ENCODE measurements at places on chromosomes 6 and 20.
A peak's percentile ranks its signal among the peaks of the same experiment; 100 is the strongest.

- DNase-seq = peak; percentile 6
Measured at GRCh38 chr20:49508435-49509199, 26.1 kb upstream of the KCNB1 start.

DNA sequence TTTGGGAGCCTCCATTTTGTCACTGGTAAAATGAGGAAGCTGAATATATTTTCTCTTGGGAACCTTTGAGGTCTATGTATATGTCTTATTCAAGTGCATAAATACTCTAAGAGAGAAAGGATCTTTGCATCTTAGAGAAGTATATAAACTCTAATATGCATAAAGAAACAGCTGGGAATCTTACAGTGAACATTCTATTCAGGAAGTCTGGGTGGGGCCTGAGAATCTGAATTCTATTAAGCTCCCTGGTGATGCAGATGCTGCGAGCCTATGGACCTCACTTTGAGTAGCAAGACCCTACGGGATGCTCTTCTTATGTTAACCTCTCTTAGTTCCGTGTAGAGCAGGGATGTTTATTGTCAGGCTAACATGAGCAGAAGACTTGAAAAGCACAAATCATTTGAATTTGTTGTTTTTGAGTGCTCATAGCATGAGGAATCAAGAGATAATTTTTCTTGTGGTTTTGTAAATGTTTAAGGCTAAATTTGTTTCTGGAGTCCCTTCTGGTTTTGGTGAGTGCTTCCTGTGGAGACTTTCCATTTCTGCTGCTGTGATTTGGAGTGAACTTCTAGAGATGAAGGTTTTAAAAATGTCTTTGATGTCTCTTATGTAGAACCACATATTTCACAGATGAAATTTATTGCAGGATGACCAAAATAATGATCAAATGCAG is 281.2 kb upstream of the JAG1 start:
- DNase-seq = no peak

- DNase-seq = no peak
Measured at GRCh38 chr20:56385130-56385529, 6.9 kb downstream of the AURKA start.

DNA sequence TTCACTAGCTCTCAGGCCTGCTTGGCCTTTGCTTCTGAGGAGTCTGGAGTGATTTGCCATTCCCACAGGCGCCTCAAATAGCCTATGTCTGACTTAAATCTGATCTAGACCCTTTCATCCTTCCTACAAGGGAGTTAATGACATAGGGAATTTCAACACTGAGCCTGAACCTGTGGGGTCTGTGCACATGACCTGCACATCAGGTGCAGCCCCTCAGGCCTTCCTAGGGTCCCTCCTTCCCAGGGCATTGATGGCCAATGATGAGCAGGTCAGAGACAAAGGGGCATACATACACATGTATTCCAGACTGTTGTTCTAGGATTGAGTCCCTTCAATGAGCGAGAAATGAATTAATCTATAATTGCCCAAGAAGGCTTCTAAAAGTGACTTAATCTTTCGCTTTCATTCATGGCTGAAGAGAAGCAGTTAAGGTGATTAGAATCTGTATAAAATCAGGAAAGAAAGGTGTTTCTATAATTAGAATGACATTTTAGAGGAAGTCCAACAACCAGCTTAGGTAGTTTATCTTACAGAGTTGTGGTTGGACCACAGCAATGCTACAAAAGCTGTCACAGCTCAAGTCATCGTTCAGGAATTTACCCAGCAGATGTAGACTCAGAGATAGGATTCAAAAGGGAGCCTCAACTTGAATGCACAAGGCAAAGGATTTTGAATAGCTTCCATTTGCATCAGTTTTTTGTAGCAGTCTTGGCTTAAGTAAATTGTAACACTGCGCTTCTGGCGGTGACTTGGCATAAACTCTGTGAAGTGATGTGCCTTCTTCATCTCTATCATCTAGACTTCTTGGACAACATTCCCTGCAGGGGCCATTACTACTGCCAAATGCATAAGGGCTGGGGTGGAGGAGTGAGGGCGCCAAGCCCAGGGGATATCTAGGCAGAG is 27.0 kb upstream of the TBC1D7 start:
- DNase-seq = no peak

GRCh38 chr6:39295611-39296011 is 18.6 kb downstream of the KCNK17 start:
- DNase-seq = no peak

DNA sequence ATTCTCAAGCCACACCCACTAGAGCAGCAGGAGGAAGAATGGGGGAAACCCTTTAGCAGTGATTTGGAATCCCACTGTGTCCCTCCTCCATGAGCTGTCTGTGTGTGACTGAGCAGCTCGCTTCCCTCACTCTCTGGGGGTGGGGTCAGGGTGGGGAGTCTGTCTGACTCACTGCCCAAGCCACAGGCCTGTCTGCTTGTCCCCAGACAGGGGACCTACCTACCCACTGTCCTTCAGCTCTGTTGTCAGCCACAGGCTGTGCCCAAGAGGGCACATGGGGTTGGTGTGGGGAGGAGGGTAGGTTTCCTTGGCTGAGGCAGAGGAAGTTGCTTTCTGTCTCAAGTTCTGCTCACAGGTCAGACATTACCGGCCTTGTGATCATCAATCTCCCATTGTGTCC is 127.0 kb downstream of the MAFB start:
- DNase-seq = no peak

GRCh38 chr20:14521436-14521835 is 184.0 kb upstream of the FLRT3 start:
- DNase-seq = no peak

- DNase-seq = no peak
Measured at GRCh38 chr20:53707371-53708055, 113.9 kb upstream of the ZNF217 start.

DNA sequence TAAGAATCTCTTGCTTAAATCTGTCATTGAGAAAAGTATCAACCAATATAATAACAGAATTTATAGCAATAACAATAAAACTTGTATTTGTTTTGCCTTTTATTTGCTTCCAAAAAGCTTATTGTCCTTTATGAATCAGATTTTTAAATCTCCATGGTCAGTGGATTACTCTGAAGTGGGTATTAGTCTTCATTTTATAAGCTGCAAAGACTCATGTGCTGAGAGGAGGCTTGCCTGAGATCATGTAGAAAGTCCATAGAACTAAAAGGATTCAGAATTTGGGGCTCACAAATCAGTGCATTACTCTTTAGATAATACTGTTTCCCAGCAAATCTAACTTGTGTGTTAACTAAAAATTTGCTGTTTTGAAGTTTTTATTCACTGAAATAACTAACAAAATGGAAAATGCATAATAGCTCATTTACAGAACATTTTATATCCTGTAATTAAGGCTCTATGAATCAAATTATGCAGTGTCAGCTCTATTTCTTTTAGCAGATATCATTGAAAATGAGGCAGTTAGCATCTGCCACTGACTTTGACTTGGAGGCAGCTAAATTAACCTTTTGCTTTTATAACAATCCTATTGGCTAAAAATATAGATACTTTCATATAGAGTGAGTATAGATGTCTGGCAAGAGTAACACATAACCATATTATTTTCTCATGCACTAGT is 781.1 kb upstream of the CITED2 start:
- no peak for DNase-seq

- DNase-seq = no peak
Measured at GRCh38 chr6:160030103-160030502, 61.2 kb downstream of the IGF2R start.

DNA sequence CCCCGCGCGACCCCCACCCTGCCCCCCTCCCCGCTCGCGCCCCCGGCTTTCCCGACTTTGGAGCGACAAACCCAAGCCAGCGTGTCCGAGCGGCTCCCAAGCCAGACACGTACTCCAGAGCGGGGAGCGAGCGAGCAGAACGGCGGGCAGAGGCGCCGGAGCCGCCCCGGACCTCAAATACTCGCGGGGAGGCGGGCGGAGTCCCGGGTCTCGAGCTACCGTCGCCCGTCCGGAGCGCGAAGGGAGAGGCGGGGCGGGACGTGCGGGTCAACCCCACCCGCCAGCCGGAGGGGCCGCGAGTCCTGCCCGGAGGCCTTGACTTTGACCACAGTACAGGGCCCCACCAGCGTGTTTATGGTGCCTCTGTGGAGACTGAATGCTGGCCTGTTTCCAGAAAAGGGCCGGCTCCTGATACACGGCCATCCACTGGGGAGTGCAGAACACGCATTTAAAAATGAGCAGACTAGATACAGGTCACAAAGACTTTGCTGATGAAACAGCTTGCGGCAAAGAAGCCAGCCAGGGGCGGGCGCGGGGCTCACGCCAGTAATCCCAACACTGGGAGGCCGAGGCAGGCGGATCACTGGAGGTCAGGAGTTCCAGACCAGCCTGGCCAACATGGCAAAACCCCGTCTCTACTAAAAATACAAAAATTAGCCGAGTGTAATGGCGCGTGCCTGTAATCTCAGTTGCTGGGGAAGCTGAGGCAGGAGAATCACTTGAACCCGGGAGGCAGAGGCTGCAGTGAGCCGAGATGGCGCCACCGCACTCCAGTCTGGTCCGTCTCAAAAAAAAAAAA is at the start of gene SERPINB6:
Gene SERPINB6, minus strand, starts transcription at position 148 of the 799 bp plus-strand sequence. CDS start 12,235 bp downstream, outside the sequence.
- DNase-seq = peak; percentile 63

- DNase-seq = no peak
Measured at GRCh38 chr6:30926644-30927043, 5.3 kb downstream of the SFTA2 start.

GRCh38 chr20:5402903-5403531 is 86.3 kb upstream of the PROKR2 start:
- DNase-seq = no peak

DNA sequence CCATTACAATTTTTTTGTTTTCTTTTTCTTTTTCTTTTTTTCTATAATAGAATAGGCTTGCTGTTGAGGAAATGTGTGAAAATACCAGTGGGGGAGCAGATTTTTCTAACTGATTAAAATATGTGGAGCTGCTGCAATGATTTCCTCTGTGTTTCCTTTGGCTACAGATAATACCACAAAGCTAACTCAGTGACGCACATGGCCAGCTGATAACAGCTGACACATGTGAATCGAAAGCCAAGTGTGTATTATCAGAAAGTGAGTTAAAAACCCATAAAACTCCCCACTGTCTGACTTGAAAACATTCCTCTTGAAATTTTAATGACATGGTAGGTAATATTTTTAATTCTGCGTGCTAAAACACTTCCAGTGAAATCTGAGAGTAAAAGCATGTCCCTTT is 70.8 kb upstream of the AHI1 start:
- DNase-seq = no peak

- no peak for DNase-seq
Measured at GRCh38 chr6:85576476-85576875, 17.2 kb downstream of the SNX14 start.

- no peak for DNase-seq
Measured at GRCh38 chr20:58053391-58054055, 174.9 kb downstream of the ANKRD60 start.

DNA sequence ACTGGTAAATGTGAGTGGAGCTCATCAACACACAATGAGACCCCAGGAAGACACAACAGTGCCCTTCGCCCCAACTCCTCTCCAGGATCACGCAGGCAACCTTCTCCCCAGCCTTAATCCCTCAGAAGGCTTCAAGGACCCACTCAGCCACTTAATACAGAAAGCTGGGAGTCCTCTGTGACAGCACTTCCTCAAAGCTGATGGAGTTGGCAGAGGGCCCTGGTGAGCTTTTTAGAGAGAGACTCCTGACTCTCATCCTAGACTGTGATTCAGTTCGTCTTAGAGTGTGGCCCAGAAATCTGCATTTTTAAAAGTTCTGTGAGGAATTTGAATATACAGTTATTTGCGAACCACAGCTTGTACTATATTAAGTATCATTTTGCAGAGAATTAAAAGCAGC is 187.7 kb downstream of the UST start:
- no peak for DNase-seq

DNA sequence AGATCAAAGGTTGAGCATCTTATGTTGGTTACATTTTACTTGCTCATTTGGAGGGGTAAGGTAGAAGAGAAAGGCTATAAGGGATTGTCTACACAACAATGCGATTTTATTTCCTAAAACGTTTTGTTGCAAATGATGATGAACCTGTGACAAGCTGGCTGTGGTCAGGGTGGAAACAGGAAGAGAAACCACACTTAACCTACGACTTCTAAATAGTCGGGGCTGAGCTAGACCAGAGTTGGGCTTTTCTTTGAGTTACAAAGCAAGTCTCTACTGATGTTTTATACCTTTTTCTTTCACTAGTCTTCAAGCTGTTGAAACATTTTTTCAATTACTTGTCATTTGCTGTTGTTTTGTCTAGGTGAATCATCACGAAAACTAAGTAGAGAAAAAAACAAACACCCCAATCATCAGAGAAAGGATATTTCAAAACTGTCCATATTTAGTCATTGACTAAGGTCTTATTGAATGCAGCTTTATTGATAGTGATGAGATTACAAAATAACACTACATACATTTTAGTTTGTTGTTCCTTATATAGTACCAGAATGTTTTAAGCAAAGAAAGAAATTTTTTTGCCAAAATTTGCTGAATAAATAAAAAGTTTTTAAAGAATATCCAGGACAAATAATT is 18.0 kb downstream of the KLHL31 start:
- no peak for DNase-seq

DNA sequence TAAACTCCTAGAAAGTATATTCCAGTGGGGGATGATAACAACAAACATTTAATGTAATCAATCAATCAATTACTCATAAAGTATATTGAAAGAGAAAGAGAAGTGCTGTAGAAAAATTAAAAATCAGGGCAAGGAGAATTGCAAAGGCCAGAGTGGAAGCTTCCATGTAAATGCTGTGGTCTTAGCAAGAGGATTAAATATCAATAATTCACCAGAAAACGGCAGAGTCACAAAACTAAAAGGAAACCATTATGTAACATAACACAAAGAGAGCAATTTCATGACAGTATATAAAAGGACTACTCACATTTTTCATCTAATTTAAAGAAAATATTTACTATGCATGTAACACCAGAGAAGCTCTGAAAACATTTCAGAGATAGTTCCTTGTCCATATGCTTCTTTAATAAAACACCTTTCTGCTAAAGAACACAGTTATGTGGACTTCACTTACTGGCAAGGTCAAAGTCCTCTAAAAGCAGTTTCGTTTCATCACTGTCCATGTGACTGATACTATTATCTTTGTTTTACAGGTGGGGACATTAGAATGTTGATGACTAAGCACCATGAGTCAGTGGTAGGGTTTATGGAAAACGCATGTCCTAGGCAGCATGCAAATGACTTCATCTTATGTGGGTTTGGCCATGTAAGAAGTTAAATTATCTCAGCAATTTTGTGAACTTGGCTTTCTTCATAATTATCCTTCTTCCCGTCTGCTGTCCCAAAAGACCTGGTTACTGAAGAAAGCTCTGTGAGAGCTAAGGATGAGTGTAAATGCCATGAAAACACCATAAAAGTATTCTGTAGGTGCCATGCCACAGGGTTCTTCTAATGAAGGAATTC is 185.8 kb upstream of the TENT5A start:
- DNase-seq = no peak

DNA sequence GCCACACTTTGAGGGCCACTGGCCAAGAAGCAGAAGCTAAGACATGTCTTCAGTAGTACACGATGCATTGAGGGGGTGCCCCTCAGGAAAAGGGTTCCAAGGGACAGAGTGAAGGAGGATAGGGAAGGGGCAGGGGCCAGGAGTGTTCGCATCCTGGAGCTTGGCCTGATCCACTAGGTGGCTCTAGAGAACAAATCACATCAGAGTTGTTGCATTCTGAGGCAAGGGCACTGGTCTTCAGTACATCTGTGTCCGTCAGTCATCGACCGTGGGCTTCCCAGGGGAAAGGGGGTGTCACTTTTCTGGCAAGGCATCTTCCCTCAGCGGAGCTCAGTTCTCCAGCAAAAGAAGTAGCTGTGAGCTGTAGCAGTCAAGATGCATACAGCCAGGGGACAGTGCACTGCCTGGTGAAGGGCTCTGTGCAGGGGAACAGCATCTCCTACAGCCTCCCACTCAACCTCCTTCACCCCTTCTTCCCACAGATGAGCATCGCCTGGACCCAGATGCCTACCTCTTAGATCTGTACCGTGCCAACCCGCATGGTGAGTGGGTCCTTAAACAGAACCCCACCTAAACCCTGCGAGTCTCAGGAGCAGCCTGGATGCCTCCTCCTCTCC is 47.8 kb downstream of the ARHGAP40 start:
- no peak for DNase-seq

Data from LNCaP clone FGC (cell line).